BJ (cell line): ENCODE measurements at places on chromosomes 5 and 9. TPM values are rescaled to one million over a fixed set of nuclear protein-coding genes. Genes with fewer than 3 reads are reported as not detected.

Gene P4HA2
- 372 and 435 TPM in 2 replicates for polyA plus RNA-seq

Gene THBS4
- polyA plus RNA-seq: 0.23 and 0.54 TPM in 2 replicates

Gene F2RL1
- polyA plus RNA-seq: 0.15 and 0.16 TPM in 2 replicates

Gene SHISAL2B
- polyA plus RNA-seq: not detected in 2 replicates

Gene SHLD3
- 0.58 and 1.8 TPM in 2 replicates for polyA plus RNA-seq

DNA sequence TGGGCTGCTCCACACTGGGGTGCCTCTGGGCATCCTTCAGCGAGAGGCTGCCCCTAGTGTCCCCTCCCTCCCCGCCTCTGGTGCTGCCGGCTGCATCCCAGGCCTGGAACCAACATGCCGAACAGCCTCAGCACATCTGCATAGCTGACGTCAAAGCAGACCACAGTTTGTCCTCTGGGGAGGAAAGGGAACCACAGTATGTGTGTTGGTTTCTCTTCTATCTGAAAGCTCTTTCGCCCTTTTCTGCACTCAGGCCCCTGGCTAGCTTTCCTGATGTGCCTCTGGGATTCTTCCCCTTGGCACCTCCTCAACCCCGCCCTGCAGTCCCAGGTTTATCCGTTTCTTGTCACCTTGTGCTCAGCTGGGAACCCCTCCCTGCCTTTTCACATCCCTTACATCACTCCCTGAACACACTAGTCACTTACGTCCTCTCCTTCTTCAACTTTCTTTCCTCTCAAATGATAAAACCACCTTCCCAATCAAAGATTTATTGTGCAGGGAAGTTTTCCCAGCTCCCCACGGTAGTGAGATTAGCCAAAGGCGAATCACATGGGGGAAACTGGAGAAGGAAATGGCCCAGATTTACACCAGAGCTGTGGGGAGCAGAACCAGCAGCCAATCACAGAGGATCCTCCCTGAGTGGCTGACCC, 35.5 kb upstream of the B4GALT1 start:
- DNase-seq: no peak

GRCh38 chr9:107175041-107175440, 108.0 kb upstream of the RAD23B start:
- no peak for DNase-seq

DNA sequence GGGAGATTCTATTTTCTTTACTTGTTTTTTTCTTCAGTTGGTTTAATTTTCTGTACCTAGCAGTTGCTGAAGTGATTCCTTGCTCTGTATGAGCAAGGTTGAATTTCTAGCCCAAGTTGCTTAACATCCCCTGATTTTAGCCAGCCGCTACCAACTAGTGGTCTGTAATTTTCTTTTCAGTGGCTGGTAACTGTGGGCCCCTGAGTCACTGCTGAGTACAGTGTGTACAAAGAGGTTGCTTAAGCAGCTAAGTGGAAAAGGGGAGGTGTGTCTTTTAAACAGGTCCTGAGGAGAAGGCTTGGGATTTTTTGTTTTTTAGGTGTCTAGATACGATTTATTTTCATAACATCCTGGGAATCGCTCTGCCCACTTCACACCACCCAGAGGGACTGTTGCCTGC, 254.7 kb downstream of the NR3C1 start:
- no peak for DNase-seq

DNA sequence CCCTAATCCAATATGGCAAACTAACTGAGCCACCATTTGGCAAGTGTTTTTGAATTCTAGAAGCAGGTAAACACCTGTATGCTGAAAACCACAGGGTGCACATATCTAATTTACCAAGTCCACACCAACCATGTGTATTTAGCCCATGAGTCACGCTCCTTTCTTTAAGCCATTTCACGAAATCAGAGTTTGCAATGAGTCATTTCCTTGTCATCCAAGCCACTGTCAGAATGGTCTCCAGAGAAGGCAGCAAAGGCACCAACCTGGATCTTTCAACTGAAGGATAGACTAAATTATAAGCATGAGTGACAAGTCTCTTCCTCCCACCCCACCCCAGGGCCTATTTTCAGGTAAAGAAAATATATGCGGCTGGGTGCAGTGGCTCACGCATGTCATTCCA, 110.0 kb downstream of the PAX5 start:
- DNase-seq: peak; percentile 23

- DNase-seq: no peak
Measured at GRCh38 chr9:90774071-90774470, 27.5 kb upstream of the SYK start.
